ENCODE measurements at places on chromosomes 2 and 18. TPM values are rescaled to one million over a fixed set of nuclear protein-coding genes. Genes with fewer than 3 reads are reported as not detected.

DES gene
- total RNA-seq: 0.17 TPM

SERPINB11 gene
- total RNA-seq: not detected

MEP1B gene
- 0.27 TPM for total RNA-seq

EML4 gene
- 34.2 TPM for total RNA-seq

IL18RAP gene
- total RNA-seq: not detected

SDC1 gene
- 202 TPM for total RNA-seq

CYTIP gene
- not detected for total RNA-seq

FBLN7 gene
- total RNA-seq: 0.42 TPM

GLI2 gene
- 18.5 TPM for total RNA-seq

SGPP2 gene
- 0.16 TPM for total RNA-seq

TNFRSF11A gene
- 6.5 TPM for total RNA-seq

TXNDC2 gene
- 0.21 TPM for total RNA-seq

TMEM37 gene
- 1.9 TPM for total RNA-seq

HOXD12 gene
- not detected for total RNA-seq

DPYSL5 gene
- 5.9 TPM for total RNA-seq

POU3F3 gene
- 0.05 TPM for total RNA-seq

UCN gene
- 2.3 TPM for total RNA-seq

CXCR1 gene
- not detected for total RNA-seq

FASTKD1 gene
- 23.8 TPM for total RNA-seq

NAT8 gene
- total RNA-seq: not detected

GKN2 gene
- total RNA-seq: 3.5 TPM

TMEM214 gene
- 69.9 TPM for total RNA-seq

KCNJ3 gene
- total RNA-seq: not detected
